Mucosa of gallbladder (tissue), 1 donor: ENCODE measurements at places on chromosomes 13 and 19.

DNA sequence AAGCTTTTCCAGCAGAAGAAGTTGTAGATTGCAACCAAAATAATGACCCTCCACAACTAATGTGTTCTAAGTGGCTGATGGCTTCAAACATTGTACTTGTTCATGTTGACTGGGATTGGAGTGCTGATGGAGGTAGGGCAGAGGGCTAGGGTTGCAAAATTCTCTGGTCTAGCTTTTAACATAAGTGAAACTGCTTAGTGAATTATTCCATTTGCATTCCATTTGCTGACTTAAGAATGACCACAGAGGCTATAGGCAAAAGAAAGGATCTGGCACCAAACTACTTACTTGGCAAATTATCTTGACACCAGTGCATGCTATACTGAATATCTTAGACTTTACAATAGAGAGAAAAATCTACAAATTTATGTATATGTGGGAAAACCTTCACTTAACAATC lies 287.0 kb downstream of the FGF9 start:
- DNase-seq, result no peak

- DNase-seq, result no peak
These were observed 8.4 kb downstream of the CEACAM21 start for GRCh38 chr19:41584260-41584810.

- DNase-seq, result no peak
These were observed 5.5 kb downstream of the PIK3R2 start for GRCh38 chr19:18158467-18158866.

- DNase-seq, result no peak
These were observed 4.1 kb downstream of the MAB21L1 start for GRCh38 chr13:35472323-35472881.

DNA sequence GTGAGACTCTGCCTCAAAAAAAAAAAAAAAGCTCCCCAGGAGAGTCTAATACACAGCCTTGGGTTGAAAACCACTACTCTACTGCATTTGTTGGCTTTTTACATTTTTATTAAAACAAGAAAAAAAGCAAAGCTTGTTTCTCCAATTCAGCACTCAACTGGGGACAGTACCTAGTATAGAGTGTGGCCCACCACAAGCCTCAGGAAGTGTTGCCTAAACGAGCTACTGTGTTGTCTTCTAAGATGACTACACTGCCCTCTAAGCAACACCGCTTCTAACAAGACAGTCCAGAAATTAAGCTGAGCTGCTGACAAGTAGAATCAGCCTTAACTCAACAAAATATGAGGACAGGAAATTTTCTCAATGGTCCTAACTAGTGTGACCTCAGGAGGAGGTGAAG lies 522.2 kb downstream of the FGF9 start:
- no peak for DNase-seq
